Kidney capillary endothelial cell (primary cell): ENCODE measurements at places on chromosomes 5 and 9.

- DNase-seq: no peak
Observed at GRCh38 chr5:78557601-78558000, 91.0 kb downstream of the LHFPL2 start.

DNA sequence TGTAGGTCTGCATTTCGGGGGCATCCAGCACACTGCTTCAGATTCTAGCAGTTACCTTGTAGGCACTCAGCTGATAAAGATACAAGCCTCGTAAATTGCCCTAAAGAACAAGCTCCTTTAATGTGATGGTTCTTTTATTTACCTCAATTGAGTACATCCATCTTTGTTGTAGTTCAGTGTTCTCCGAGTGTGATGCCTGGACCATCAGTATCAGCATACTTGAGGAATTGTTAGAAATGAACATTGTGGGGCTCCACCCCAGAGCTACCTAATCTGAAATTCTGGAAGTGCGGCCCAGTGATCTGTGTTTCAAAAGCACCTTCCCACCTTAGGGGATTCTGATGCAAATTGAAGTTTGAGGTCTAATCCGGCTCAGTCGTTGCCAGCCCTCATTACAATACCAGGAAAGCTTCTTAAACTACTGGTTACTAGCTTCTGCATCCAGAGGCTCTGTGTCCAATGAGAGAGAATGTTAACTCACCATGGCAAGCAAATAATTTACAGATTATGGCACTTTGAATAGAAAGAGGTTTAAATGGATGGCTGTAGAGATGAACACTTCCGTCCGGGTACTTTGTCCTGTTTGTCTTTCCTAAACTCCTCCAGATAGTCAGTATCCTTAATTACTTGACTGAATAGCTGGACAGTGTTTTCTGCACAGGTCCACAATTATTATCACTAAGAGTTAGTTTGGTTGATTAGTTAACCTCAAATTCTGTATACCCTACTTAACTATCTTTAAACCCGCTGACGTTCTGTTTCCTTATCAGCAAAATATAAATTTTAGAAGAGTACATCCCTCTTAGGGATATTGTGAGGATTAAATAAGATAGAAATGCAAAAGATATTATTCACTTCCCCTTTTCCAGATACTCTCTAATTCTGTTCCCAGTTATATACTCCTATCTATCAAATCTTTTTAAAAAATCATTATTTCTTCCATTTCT is 47.9 kb downstream of the RAI14 start:
- DNase-seq: no peak

DNA sequence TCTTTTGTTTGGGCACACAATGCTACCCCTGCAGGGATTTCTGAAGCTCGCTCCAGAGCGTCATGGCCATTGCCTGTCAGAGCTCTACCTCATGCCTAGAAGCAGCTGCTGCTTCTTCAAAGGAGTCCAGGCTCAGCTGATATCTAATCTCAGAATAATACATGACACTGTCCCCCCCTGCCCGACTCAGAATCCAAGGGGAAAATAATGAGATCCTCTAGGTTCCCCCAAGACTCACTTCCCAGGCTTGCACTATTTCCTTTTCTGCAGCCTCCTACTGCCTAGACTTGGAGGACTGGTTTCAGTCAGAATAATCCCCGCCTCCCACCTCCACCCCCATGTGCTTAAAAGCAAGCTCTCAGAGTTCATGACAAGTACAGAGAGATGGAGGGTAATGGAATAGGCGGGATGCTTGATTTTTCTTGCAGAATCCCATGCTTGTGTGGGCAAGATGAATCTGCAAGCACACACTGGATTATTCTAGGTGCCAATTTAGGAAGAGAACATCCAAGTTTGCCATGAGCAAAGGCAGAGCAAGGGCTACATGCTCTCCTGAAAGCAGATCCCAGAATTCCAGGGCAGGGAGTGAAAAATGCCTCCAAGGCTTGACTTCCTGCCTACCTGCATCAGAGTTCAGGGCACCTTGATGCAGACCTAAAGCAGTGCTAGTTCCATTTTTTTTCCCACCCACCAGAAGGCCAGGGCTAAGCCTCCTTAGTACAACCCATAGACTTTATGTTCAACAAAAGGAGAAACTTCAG is 97.4 kb upstream of the IFNK start:
- DNase-seq: no peak

DNA sequence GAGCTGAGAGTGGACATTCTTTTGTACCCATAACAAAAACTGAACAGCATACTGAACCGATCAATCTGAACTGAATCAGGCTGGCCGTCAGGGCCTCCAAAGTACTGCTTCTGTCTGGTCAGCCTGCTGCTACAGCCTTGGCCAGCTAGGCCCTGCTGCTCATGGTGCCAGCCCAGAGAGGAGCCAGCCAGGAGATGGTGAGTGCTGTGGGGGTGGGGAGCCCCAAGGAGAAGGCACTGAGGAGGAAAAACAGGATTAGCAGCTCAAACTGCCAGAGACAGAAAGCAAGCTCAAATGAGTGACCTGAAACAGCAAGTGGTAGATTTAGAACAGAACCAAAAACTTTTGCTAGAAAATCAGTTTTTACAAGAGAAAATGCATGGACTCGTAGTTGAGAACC is 23.9 kb downstream of the SRP19 start:
- no peak for DNase-seq

- no peak for DNase-seq
Observed at GRCh38 chr9:118640836-118641560, 728.2 kb downstream of the BRINP1 start.

- no peak for DNase-seq
Observed at GRCh38 chr9:10661994-10662393, 49.2 kb upstream of the PTPRD start.

DNA sequence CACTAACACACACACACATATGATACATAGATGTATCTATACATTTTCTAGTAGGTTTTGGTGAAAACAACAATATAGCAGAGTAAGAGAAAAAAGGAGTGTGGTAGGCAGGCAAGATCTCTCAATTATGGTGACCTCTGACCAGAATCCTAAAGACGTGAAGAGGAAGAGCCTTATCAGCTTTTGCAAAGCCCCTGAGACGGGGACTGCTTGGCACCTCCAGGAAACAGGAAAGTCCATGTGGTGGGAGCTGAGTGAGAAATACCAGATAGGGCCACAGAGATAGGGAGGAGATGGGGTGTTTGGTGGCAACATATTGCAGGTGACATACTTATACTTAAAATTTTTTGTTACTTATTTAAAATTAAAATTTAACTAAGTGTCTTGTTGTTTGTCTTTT is 39.9 kb upstream of the CTXN3 start:
- no peak for DNase-seq

DNA sequence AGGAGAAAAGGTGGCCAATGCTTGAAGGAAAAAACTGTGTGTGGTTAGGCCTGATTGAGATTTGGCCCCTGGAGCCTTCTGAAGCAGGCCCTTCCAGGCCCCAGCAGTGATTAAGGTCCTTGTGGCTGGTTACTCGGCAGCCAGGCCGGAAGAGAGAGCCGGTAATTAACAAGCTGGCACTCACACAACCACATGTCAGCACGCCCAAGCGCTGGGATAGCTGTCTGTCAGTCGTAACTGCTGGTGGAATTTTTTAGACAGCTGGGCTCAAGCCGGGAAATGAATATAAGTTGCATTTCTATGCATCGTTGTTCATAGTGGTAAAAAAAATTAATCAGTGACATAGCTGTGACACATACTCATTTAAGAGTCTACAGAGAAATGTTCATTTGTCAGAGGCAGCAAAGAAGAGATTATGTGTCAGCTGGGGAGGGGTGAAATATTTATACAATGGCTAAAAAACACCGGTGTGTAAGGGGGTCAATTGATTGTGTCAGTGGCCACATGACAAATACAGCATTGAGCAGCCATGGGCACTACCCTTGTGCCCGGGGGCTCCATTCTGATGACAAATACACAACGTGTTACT is 13.7 kb upstream of the ARAP3 start:
- DNase-seq: no peak

DNA sequence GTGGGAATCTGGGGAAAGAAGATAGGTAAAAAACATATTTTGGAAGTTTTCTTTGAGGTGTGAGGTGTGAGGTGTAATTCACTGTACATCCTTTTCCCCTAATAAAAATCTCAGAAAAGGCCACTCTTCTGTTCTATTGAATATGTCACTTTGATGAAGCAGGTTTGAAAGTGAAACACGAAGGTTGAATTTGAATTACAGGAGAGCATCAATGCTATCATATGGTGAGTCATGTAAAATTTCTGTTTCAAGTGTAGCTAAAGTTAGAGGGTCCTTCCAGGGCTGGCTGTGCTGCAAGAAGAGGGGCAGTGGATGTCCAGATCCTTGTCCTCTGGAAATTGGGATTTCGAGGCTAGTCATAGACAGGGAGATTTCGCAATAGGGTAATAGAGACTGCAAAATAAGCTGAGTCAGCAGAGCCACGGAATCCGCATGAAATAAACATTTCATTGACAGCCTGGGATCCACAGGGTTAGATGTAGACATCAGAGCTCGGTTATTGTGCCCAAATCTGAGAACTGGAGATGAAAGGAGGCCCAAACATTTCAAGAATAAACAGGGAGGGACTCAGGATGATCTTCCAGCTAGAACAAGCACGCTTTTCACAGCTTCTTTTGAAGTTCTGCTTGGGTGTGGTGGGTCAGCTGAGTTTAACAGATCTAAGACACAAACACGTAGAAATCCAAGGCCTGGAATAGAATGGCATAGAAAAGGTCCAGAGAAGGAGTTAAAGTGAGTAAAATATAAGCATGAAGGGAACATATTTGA is 194.4 kb upstream of the CDKN2B start:
- DNase-seq: no peak

GRCh38 chr5:174327317-174327864 is 281.9 kb downstream of the NSG2 start:
- peak; percentile 56 for DNase-seq

GRCh38 chr9:115191667-115192066 is 73.7 kb upstream of the TNC start:
- DNase-seq: no peak

DNA sequence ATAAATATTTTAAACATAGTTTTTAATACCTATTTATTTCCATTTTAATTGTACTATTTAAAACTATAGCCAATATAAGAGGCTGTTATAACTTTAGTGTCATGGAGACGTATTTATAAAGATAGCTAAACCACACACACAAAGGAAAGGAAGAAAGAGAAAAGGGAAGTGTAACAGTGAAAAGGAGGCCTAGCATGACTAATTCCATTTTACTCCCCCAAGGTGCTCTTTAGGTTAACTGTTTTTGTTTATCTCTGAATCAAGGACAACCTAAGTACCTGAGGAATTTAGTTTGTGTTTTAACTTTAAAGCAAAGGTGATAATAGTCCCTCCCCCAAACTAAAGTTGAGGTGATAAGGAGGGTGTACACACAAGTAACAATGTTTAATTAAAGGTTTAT is 1188.9 kb upstream of the C9orf72 start:
- no peak for DNase-seq

GRCh38 chr5:98105681-98106080 is 667.8 kb upstream of the RGMB start:
- no peak for DNase-seq

DNA sequence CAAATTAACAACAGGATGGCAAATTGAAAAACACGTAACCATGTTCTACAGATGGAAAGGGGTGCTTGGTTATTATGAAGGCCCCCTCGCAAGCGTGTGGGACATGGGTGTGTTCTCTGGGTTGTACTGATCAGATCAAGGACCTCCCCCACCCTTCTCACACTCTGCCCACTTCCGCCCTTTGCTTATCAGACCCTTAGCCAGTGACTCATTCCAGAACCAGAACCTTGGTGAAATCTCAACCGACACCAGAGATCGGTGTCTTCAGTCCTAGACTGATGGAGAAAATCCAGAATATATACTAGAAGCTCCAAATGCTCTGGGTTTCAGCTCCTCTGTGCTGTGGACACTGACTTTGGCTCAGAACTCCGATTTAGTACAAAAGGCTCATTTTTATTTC is 64.9 kb downstream of the PTTG1 start:
- DNase-seq: no peak

DNA sequence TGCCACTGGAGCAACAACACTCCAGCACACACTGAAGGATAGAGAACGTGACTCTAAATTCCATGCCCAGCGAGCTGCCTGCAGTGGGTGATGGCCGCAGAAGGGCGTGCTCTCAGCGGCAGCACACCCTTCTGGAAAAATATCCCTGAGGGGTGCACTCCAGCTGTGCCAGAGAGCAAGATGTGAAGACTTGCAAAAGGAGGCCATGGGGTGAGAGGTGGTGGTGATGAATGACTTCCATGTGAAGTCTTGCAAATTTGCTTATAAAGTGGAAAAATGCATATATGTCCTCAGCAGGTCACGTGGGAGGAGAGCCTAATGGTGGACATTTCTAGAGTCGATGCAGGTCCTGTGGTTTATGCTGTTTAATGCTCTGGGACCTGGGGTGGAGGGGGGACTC is 39.8 kb upstream of the COL5A1 start:
- DNase-seq: no peak

DNA sequence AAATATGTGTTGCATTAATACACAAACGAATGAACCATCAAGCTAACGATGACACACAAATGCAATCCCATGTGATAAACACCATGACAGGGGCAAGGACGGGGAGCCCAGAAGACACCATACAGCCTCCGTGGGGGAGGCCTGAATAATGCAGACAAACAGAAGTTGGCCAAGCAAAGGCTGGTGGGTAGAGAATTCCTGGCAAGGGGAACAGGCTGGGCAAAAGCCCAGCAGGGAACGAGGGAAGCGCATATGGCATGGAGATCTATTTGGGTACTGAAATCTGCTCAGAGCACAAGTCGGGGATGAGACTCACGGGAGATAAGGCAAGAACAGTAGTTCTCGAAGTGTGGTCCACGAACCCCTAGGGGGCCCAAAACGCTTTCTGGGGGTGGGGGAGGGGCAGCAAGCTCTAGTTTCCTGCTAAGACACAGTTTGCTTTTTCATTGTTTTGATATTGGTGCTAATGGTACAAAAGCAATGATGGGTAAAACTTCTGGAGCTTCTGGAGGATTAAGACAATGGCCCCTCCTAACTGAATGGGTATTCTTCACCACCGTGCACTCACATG is 42.9 kb upstream of the FBXW11 start:
- no peak for DNase-seq

- DNase-seq: no peak
Observed at GRCh38 chr9:6641961-6642360, 3.6 kb downstream of the GLDC start.

GRCh38 chr9:37046683-37047082 is 12.6 kb upstream of the PAX5 start:
- no peak for DNase-seq

GRCh38 chr9:95086564-95086955 is 230.9 kb downstream of the FANCC start:
- DNase-seq: no peak

DNA sequence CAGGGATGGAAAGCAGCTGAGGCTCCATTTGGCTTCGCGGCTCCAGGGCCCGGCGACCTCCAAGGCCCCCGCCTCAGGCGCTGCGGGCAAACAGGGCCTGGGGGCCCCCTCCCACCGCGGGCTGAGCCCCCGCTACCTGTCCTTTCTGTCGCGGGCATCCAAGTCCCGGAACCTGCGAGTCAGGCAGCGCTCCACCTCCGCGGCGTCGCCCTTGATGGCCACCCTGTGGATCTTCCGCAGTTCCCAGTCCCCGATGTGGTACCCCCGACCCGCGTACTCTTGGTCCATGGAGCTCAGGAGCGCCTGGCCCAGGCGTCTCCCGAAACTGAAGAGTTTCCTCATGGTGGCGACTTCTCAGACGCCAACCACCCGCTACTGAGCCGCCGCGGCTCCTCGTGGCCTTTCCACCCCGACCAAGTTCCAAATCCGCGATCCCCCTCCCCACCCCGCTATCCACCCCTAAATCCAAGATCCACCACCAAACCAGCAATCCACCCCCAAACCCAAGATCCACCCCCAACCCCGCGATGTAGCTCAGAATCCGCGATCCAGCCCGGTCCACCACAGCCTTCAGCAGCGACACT is 86.5 kb upstream of the CCDC180 start:
- DNase-seq: peak; percentile 1

- DNase-seq: peak; percentile 51
Observed at GRCh38 chr9:69173891-69174615, at the start of gene TJP2. TJP2 (plus strand) TSS chr9:69174277; CDS start chr9:69174373, 96 bp downstream.
